ENCODE measurements at places on chromosomes 11 and 22.
A peak's percentile ranks its signal among the peaks of the same experiment; 100 is the strongest.

DNA sequence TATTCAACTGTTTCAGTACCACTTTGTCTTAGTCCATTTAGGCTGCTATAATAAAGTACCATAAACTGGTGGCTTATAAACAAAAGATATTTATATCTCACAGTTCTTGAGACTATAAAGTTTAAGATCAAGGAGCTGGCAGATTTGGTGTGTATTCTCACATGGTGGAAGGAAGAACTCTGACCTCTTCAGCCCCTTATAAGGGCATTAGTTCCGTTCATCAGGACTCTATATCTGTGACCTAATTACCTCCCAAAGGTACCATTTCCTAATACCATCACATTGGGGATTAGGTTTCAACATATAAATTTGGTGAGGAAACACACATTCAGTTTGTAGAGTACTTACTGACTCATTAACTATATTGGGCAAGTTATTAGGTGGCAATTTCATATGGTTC lies 10.7 kb upstream of the ARL14EP start:
- DNase-seq: no peak

GRCh38 chr22:42344361-42344905 lies 74.0 kb upstream of the TCF20 start:
- DNase-seq: no peak

DNA sequence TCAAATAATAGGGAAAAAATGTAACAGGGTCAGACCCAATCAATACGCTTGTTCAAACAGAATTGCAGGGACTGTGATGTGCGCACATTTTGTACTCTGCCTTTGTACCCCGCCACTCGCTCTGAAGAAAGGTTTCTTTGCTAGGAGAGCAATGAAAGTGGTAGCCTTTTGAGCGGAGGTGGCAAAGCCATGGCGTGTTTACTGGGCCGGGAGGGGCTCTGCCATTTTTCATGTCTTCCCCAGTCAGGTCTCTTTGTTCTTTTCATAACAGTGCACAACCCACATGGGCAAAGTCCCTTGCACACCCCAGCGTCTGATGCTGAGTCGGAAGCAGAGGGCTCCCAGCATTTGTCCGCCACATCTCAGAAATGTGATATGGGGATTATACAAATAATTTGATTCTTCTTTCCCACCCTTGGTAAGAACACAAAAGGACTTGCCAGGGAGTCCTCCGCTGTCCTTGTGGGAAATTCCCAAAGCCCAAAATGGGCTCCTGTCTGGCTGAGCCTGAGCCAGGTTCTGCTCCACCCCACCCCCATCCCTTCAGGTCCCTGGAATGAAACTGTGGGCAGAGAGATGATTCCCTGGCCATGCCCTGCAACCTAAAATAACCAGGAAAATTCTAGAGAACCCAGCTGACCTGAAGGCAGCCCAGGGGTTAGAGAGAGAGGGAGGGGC lies 36.6 kb downstream of the C11orf58 start:
- DNase-seq: no peak

- DNase-seq: no peak
Measured at GRCh38 chr11:70159627-70160570, 43.2 kb upstream of the FADD start.

- DNase-seq: no peak
Measured at GRCh38 chr11:128735935-128736605, 42.2 kb downstream of the FLI1 start.

GRCh38 chr11:121555121-121555520 lies 102.4 kb upstream of the SORL1-AS1 start:
- no peak for DNase-seq

- DNase-seq: peak; percentile 72
Measured at GRCh38 chr11:45918331-45918941, 759 bp upstream of the PEX16 start.

DNA sequence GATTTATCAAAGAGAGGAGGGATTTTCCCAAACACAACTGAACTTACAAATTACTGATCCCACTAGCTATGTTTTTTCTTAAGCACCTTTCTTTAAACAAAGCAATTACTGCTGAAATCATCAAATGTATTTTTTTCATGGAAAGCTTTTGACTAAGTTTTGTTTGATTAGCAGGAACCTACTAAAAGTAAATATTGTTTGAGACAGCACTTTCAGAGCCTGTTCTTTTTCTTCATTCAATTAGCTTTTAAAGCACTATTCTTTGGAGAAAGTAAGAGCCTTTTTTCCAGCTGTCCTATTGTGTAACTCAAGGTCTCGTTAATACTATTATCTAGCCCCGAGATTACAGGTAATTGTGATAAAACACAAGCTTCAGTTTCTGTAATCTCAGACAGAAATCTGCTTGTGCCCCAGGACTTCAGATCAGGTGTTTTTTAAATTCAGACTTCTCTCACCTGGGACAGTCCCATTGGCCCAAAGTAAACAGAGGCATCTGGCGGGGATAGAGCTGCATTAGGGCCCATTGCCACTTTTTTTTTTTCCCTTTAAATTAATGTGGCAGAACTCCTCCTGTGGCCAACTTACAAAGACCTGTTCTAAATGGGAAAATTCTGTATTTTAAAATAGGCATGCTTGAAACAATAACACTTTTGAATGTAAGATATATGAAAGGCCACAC lies 11.0 kb downstream of the CSTPP1 start:
- no peak for DNase-seq

- no peak for DNase-seq
Measured at GRCh38 chr11:121257289-121257688, 35.3 kb upstream of the SC5D start.

GRCh38 chr11:115452241-115452640 lies 52.0 kb downstream of the CADM1 start:
- no peak for DNase-seq

- no peak for DNase-seq
Measured at GRCh38 chr11:112477581-112478317, 217.1 kb upstream of the PLET1 start.

DNA sequence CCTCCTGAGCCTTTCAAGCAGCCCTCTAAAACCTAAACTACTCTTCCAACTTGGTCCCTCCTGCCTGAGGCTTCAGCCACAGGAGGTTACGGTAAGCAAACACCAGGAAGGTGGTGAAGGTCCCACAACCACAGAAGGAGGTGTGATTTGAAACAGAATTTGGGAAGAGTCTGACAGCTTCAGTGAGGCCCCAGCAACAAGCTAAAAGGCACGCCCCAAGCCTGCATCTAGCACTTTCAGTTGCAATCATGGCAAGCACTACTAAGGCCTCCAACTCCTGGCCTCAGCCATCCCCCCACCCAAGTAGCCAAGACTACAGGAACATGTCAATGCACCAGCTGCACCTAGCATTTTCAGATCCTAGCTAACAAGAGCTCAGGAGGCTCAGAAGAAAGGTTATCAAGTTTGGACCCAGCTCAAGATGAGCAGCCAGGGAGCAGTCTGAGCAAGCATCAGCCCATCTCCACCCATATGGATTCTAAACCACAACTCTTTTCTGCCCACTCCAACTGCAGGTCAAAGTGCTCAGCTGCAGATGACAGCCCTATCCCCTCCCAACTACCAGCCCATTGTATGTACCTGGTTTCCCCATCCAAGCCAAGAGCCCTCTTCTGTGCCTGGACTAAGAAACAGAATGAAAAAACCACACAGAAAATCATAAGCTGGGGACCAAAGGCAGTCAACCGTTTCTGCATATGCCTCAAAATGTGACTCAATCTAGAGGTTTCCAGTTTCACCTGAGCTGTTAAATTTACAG lies 10.4 kb upstream of the AHNAK start:
- DNase-seq: no peak

GRCh38 chr11:65115361-65116082 lies 2.0 kb downstream of the ZNHIT2 start:
- DNase-seq: no peak

GRCh38 chr22:30422481-30423300 lies 2.9 kb upstream of the MTFP1 start:
- no peak for DNase-seq

GRCh38 chr22:26888887-26889286 lies 231.5 kb downstream of the MIAT start:
- DNase-seq: no peak

- DNase-seq: no peak
Measured at GRCh38 chr11:75029836-75030631, 41.3 kb downstream of the NEU3 start.

GRCh38 chr11:61019037-61019831 lies 47.8 kb downstream of the CD6 start:
- DNase-seq: no peak

DNA sequence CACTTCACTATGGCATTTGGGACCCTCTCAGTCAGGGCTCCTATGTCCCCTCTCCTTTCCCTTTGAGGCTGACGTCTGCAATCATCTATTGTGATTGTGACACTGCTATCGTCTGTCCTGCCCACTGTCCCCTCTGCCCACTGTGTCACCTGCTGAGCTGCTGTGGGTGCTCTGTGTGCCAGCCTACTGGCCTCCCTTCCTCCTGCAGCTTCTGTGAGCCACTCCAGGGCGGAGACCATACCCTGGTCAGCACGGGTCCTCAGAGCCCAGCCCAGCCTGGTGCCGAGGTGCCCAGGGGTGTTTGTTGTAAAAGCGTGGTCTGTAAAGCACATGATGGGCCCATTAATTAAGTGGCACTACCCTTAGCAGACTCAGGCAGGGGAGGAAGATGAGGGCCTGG lies 29.4 kb downstream of the MPPED1 start:
- no peak for DNase-seq

- no peak for DNase-seq
Measured at GRCh38 chr11:131077340-131077739, 161.1 kb upstream of the SNX19 start.

DNA sequence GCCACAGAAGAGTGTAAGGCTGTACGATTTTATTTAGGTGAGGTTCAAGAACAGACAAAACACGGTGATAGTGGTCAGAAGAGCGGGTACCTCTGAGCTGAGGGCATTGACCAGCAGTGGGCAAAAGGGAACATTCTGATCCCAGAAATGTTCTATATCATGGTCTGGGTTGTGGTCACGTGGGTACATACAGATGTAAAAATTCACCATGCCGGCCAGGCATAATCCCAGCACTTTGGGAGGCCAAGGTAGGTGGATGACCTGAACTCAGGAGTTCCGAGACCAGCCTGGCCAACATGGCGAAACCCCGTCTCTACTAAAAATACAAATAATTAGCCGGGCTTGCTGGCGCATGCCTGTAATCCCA lies 31.1 kb upstream of the GCAT start:
- DNase-seq: no peak

GRCh38 chr22:36227396-36227795 lies 11.9 kb downstream of the APOL2 start:
- no peak for DNase-seq

DNA sequence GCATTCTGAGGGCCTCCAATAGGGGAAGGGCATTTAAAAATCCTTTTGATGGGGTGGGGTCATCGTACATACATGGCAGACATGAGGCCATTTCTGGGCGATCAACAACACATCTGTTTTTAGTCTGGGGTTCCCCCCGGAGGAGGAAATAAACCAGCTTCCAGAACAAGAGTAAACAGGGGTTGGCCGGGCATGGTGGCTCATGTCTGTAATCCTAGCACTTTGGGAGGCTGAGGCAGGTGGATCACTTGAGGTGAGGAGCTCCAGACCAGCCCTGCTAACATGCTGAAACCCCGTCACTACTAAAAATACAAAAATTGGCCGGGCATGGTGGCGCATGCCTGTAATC lies 12.0 kb downstream of the PRSS23 start:
- no peak for DNase-seq

- no peak for DNase-seq
Measured at GRCh38 chr22:35883031-35883620, 145.5 kb downstream of the RBFOX2 start.

DNA sequence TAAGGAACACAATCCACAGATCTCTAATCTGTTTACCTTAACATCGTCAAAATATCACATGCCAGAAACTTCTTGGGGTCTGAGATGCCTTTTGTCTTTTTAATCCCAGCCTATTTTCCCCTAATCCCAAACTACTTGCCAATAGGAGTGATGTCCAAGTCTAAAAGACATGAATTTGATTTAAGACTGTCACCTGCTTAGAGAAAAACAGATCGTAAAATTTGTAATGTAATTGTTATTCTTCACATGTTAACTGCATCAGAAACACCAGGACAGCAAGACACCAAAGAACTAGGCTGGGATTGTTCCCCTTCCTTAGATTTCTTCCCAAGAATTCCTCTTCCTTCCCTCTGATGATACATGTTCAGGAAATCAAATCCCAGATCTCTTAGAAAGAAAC lies 198.1 kb upstream of the ARHGAP20 start:
- DNase-seq: no peak

- no peak for DNase-seq
Measured at GRCh38 chr11:47236482-47236881, 12.1 kb downstream of the ACP2 start.

GRCh38 chr11:38788561-38788960 lies 2190.5 kb upstream of the RAG2 start:
- DNase-seq: no peak

DNA sequence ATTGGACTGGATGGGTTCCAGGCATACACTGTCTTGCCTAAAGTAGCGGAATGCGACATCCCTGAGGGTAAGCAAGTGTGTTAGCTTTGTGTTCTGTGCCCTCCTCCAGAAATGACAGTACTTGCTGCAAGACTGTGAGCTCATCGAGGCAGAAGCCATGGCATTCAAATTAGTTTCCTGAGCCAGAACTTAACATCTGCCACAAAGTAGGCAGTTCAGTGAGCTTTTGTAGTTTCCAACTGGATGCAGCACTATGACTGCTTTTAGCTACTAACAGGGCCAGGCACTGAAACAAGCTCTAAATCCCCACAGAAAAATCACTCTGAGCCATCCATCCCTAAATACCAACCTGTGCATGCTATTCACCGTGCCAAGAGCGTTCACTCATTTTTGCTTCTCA lies 1.2 kb upstream of the FAR1 start:
- no peak for DNase-seq
